ENCODE measurements at places on chromosomes 6 and 20.

GRCh38 chr6:113493991-113494390 is 363.2 kb upstream of the MARCKS start:
- DNase-seq = no peak

- DNase-seq = no peak
These were observed 50.7 kb downstream of the EFCAB8 start for GRCh38 chr20:32909451-32909850.

- DNase-seq = no peak
These were observed 149.1 kb downstream of the TBX18 start for GRCh38 chr6:84615113-84615850.

GRCh38 chr6:71410681-71411080 is 122.1 kb downstream of the OGFRL1 start:
- DNase-seq = no peak

GRCh38 chr6:41318261-41318653 is 17.2 kb upstream of the NCR2 start:
- peak; percentile 62 for DNase-seq

DNA sequence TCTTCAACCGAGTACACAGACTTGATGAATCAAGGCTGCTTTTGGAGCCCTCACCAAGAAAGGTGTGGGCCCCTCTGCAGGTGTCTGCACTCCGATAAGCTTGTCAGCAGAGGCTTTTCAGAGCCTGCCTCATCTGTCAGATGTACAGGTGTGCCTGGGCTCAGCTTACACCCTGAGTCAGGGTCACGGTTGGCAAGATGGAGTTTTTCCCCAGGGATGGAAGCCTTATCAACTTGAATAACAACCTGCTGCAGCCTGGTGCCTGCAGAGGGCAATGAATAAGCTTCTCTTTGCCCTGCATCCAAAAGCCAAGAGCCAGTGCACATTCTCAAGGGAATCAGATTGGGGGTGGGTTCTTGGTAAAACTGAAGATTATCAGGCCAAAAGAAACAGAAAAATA is 427.1 kb downstream of the CD83 start:
- peak; percentile 92 for DNase-seq

GRCh38 chr20:38766071-38766470 is 17.8 kb downstream of the ACTR5 start:
- no peak for DNase-seq

All from NCI-H526 (cell line).